Renal cortical epithelial cell (primary cell): ENCODE measurements at places on chromosomes 1 and 21. TPM values are rescaled to one million over a fixed set of nuclear protein-coding genes. Genes with fewer than 3 reads are reported as not detected.

The DMBX1 gene
- not detected in 2 replicates for total RNA-seq

The RNU1-3 gene
- total RNA-seq, result under 0.01 TPM in 2 replicates

DNA sequence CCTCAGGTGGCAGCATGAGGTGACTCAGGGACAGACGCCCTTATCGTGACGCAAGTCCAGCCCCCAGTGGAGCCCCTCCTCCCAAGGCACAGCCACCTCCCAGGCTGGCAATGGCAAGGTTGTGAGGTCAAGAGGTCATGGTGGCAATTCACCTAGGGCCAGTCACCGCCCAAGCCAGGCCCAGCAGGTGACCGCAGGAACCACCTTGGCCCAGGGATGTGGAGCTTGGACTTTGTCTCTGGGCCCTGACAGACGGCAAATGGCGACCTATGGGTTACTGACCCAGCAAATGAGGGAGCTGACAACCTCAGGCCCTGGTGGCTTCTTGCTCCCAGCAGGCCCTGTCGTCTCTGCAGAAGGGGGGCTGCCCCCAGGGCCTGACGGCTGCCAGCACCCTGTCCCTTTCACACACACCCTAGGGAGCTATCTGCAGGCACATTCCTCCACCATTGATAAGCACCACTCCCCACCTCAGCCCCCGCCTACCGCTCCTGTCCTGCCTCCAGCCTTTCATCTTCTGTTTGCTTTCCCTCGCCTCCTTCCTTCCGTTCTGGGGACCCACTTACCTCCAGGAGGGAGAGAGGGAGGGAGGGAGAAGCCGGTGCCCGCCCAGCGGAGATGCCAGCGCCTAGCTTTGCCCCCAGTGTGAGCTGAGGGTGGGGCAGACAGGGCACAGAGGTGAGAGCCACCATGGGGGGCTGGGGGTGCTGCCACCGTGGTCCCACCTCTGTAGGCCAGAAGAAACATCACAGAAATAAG lies 12.1 kb downstream of the EPHA2 start:
- peak; percentile 53 for DNase-seq

GRCh38 chr1:69755647-69756046 lies 187.9 kb downstream of the LRRC7 start:
- DNase-seq, result no peak

The GPX7 gene
- total RNA-seq, result 23.7 and 26.9 TPM in 2 replicates

The FMO5 gene
- total RNA-seq, result 4.7 and 7.3 TPM in 2 replicates

The RXFP4 gene
- not detected in 2 replicates for total RNA-seq

The CDC42 gene
- total RNA-seq, result 233 and 926 TPM in 2 replicates

DNA sequence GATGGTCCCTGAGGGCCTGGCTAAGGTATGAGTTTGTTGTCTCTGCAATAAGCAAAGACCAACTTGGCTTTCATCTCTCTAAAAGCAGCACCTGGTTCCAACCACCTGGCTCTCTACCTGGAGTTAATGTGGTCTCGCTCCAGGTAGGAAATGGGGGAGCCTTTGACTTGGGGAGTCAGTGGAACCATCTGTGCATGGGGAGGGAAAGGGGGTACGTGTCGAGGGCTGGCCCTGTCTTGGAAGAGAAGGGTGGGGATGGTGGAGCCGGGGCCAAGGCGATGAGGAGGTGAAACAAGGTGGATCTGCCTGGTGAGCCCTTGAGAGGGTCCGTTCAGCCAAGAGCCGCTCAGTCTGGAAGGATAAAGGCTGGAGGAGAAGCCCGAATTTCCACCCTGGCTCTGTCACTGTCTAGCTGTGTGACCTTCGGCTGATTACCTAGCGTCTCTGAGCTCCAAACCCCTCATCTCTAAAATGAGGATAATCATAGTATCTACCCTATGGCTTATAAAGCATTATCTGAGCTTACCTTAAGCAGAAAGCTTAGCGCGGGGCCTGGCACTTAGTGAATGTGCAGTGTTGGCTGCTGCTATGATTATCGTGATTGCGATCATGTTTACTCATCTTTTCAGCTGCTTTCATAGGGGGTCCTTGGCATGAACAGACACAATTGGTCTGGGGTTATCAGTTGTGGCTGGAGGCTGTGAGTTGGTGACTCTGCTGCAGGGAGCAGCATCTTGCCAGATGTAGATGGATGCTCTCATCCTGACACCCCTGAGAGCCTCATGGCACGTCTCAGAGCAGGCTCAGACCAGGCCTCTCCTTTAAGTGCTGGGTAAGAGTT lies 78.7 kb downstream of the ACTL8 start:
- no peak for DNase-seq

The TTLL7 gene
- 11.6 and 14.0 TPM in 2 replicates for total RNA-seq

- DNase-seq, result peak; percentile 97
These were observed 8.8 kb upstream of the FAM20B start for GRCh38 chr1:179016706-179017382.

GRCh38 chr1:41741244-41741643 lies 177.5 kb downstream of the HIVEP3 start:
- DNase-seq, result peak; percentile 23

DNA sequence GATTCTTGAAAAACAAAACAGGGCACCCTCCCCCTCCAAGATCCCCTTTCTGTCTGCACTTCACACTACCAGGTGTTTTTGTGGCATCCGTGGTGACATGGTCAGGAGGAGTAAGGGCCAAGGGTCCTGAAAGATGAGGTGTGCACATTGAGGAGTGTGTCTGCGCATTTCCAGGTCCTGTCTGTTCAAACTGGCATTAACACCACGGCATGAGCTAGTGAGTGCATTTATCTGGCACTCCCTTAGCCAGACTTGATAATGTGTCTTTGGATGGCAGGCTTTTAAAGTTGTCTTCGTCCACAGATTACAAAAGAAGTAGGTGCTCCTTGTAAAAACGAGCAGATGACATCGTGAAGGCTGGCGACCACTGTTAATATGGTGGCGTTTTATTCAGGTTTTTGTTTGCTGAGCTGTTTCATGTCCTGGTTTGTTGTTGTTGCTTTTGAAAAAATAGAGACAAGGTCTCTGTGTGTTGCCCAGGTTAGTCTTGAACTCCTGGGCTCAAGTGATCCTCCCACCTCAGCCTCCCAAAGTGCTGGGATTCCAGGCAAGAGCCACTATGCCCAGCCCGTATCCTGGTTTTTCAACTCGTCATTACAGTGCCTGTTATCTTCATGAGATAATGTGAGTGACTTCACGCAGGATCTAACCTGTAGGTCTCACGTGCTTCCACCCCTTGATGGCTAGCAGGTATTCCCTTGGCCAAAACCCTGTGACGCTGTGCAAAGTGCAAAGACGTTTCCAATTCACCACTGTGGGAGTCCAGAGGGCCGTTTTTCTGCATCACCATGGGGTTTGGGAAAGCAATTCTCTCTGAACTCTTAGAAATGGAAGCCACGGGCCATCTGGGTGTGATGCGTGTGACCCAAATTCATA lies 4.2 kb downstream of the TMEM51 start:
- DNase-seq, result no peak

GRCh38 chr21:46046471-46046870 lies 51.4 kb upstream of the COL6A2 start:
- DNase-seq, result no peak

- peak; percentile 50 for DNase-seq
These were observed 71.8 kb upstream of the ADAM30 start for GRCh38 chr1:119968068-119968492.

The FAM72D gene
- 0.15 and 0.52 TPM in 2 replicates for total RNA-seq

The TCHHL1 gene
- not detected in 2 replicates for total RNA-seq

DNA sequence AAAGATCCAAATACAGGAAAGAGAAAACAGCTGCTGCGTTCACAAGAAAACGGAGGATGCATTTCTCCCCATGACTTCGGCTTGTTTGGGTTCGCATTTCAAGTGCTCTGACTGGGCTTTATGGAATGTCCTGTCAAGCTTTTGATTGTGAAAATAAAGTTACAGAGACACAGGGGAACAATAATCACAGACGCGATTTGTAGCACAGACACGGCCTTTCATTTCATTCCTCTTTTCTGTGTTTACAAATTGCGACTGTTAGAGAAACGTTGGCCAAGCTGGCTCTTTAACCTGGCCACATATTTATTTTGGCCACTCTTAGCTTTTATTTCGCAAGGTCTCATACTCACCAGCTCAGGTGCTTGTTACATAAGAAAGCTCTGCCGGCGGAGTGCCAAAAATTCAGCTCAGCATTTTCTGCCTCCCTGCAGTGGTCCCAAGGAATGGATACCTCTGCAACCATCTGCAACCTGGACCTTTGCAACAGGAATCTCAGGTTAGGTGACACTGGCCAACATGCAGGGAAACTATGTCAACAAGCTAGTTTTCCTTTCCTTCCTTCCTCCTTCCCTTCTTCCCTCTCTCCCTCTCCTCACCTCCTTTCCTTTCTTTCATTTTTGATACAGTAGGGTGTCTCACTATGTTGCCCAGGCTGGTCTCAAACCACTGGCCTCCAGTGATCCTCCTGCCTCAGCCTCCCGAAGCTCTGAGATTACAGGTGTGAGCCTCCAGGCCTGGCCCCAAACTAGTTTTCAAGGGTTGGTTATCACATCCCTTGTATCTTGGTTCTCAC lies 58.2 kb upstream of the SLC45A1 start:
- DNase-seq, result peak; percentile 95

DNA sequence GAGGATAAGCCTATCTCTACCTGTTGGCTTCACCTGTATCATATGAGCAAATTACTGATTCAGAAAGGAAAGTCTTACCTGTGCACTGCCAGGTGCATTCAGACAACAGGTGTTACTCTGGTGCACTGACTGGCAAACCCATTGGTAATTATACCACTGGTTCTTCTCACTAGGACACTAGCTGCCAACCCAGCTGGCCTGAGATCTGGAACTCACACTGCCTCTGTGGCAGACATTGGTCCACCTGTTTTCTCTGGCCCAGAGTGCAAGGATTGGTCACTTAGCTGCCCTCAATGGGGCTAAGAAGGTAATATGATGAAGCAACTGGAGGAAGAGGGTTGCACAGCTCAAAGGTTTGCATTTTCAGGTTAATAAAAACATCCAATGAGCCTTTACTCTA lies 140.2 kb upstream of the DNAH14 start:
- DNase-seq, result no peak

- no peak for DNase-seq
These were observed 26.6 kb upstream of the FAM20B start for GRCh38 chr1:178999061-178999460.

DNA sequence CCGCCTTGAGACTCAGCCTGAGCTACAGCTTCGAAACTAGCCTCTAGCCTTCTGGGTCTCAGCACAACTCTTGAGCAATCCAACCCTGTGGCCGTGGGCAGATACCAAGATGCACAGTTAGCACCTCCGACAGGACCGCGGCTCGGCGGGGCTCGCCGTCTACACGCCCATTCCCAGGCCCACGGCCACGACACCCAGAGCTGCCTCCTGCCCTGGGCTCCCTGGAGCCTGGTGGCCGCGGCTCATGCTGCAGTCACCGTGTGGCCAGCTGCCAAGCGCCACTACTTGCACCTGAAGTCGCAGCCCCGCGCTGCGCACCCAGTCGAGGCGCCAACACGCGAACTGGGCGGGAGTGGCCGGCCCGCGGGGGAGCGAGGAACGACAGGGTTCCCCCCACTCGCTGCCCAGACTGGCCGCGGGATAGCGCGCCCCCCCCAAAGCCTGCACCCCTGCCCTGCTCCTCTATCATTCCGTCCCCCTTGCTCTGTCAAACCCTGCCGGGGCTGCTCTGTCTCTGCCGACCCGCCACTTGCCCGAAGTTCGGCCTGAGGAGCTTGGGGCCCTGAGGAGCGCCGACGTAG lies 729 bp upstream of the CDCA8 start:
- DNase-seq, result peak; percentile 39

The CFHR3 gene
- total RNA-seq, result not detected in 2 replicates

The PTPRU gene
- 25.7 and 50.7 TPM in 2 replicates for total RNA-seq

DNA sequence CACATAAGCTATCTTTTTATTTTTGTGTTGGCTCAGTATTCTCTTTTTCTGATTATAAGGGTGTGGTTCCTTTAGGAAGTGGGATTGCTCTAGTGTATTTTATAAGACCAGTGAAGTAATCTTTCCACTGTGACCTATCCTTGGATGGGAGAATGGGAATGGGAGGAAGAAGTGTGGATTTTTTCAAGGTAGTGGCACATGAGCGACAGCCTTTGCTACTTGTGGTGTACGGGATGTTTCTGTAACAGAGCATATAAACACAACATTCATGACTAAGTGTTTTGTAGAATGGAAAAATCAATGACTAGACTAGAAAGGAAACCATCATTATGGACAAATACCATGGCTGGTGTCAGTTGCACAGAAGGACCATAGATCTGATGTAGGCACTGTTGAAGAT lies 209.6 kb downstream of the GIPC2 start:
- DNase-seq, result no peak

The KRTAP7-1 gene
- total RNA-seq, result not detected in 2 replicates

DNA sequence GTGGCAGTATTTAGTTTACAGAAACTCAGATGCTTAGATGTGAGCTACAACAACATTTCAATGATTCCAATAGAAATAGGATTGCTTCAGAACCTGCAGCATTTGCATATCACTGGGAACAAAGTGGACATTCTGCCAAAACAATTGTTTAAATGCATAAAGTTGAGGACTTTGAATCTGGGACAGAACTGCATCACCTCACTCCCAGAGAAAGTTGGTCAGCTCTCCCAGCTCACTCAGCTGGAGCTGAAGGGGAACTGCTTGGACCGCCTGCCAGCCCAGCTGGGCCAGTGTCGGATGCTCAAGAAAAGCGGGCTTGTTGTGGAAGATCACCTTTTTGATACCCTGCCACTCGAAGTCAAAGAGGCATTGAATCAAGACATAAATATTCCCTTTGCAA lies 59.7 kb upstream of the ZNF326 start:
- no peak for DNase-seq

GRCh38 chr1:237478842-237479241 lies 411.9 kb downstream of the ZP4 start:
- no peak for DNase-seq

DNA sequence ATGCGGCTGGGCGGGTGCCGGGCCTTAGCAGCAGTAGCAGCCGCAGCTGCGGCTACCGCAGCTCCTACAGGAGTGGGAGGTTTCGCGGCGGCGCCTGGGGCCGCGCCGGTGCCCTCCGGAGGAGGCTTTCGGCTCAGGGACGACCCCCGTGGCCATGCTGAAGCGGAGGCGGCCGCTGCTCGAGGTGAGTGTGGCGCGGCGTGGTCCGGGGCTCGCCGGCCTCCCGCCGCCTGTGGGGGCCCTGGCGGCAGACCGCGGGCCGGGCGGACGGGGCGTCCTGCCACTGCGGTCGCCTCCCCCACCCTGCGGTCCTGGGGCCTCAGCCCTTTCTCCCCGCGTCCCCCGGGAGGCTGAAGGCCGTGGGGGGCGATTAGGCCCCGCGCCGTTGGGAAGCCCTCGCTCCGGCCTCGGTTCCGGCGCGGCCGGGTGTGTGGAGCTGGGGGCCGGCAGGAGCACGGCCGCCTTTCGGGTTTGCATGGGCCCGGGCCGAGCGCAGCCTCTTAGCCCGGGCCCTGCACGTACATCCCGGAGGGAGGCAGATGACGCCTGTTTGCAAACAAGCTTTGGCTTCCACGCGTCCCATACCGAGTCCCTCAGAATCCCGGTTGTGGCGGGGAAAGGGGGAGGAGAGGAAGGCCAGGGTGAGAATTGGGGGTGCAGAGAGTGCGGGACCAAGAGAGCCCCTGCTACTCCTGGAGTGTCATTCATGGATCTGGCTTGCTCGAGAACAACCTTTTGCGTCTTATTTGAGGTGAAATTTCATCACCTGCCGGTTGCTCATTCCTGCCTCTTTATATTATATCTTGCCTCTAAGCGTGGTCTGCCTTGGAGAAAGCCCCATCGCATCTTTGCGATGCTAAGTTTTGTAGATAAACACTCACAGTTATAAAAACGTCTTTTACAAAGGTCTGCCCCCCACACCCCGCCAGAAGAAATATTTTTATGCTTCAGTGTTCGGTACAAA lies 613 bp downstream of the ZFYVE9 start:
- DNase-seq, result peak; percentile 11
